Right cardiac atrium (tissue), 5 donors: ENCODE measurements at places on chromosomes 11 and 22.

GRCh38 chr11:65417702-65418430 is 4.7 kb upstream of the NEAT1 start:
- DNase-seq = peak; percentile 66

DNA sequence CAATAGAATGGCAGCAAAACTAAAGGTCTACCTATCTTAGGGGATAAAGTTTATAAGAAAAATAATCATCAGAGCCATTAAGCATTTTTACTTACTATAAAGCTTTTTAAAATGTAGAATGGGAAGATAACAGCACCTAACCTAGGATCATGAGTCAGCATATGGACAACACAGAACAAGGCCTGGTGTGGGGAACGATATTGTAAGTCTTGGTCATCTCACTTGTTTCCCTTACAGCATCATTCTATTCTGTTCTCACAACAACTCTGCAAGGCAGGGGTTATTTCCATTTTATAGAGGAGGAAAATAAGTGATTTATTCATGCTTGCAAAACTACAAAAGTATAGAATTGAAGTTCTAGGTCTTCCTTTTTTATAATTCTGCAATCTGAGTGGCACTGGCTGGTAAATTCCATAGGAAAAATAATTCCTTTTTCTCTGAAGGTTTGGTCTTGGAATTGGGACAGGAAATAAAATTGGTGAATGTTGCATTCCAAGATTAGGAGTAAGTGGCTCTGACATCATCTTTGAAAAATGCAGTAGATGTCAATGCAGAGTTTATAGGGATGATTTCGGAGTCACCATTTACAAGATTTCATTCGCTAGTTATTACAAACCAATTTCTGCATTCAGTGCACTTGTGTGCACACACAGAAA is 423.0 kb downstream of the DYNC2H1 start:
- no peak for DNase-seq

DNA sequence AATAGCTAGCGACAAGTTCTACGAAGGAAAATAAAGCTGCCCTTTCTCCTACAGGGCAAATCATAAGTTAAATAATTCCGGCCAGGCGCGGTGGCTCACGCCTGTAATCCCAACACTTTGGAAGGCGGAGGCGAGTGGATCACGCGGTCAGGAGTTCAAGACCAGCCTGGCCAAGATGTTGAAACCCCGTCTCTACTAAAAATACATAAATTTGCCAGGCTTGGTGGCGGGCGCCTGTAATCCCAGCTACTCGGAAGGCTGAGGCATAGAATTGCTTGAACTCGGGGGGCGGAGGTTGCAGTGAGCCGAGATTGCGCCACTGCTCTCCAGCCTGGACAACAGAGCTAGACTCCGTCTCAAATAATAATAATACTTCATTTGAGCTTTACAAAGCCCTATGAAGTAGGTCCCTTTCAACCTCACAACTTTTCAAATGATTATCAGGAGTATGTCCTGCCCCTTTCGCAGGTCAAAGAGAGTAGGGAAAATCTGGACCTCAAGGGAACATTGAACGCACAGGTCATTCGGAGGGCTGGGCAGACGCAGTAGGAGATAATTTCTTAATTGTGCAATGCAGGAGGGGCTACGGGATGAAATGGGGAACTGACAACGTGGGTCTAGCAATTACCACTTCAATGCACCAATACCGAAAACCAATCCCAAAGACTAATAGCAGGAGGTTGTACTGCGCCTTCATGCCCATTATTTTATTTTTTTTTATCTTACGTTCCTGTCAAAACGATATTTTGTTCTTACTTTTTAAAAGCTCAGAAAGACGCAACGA is 590 bp downstream of the COMMD9 start:
- DNase-seq = no peak

GRCh38 chr11:28521075-28521474 is 412.9 kb downstream of the METTL15 start:
- no peak for DNase-seq

DNA sequence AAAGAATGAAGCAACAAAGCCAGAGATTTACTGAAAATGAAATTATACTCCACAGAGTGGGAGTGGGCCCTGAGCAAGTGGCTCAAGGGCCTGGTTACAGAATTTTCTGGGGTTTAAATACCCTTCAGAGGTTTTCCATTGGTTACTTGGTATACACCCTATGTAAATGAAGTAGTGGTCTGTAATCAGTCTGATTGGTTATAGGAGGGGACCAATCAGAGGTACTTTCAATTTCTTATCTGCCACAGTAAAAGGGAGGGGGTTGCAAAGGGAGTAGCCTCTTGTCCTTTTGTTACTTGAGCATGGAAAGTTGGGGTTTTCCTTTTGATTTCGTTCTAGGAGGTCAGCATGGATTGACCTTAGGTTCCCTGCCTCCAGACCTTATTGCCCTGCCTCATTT is 63.5 kb downstream of the ATM start:
- DNase-seq = no peak

DNA sequence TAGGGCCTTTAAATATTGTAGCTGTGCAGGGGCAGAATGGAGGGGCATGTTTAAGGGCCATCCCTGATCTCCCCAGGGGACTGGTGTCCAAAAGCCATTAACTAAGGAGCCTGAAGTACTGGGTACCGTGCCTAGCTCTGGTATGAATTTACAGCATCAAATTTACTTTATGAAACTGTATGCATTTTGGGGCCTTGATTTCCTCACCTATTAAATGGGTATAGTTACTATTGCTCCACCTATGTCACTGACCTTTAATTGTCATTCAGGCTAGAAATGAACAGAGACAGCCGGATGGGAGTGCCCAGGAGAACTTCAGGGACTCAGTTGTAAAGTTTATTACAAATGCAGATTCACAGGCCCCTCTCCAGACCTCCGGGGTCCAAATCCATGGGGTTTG is 11.8 kb upstream of the TP53I11 start:
- no peak for DNase-seq

GRCh38 chr11:72228229-72228843 is 3.8 kb downstream of the INPPL1 start:
- peak; percentile 18 for DNase-seq

GRCh38 chr11:18332891-18333290 is 10.5 kb downstream of the GTF2H1 start:
- DNase-seq = no peak

GRCh38 chr22:33051960-33052839 is 6.0 kb downstream of the SYN3 start:
- DNase-seq = no peak

- DNase-seq = no peak
Measured at GRCh38 chr11:129410395-129410960, 34.8 kb downstream of the BARX2 start.

DNA sequence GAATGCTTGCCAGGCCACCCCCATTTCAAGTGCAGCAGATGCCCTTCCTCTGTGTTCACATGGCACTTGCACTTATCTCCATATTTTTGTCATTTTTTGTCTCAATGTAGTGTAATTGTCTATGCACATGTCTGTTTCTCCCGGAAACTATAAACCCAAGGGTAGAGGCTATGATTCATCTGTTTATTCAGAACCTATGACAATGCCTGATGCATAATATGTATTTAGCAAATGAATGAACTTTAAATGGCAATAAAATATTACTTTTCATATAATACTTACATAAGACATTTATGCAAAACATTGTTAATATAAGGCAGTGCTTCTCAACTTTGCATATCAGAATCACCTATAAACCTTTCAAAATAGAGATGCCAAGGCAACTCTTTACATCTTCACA is 6.7 kb downstream of the PAK1 start:
- no peak for DNase-seq

DNA sequence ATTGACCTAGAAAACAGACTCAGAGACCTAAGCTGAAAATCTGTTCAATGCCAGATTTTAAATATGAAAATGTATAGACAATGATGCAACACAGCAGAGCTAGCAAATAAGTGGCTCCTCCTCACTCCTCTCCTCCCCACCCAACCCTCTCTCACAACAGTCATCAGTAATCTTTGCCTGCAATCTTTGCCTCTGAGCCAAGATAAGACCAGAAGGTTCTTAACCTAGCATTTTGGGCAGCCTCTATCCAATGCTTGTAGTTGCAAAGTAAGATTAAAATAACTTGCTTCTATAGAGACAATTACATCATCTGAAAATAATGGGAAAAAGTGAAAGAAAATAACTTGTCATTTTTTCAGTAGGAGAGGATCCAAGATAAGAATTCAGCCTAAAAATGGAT is 117.3 kb downstream of the PARVA start:
- no peak for DNase-seq

DNA sequence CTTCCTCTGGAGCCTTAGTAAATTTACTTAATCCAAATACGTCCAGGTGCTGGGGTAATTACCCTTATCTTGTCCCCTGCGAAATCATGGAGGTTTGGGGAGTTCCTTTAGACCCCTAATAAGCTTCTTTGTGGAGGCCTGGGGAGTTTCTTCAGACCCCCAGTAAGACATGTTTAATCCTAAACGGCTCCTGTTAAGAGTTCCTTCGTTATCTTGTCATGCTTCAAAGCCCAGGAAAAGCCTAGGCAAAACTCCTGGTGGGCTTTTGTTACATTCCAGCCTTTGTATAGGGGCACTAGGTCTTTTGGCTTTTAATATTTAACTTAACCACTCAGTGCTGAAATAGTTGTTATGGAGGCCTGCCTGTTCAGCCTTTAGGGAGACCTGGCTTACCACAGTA is 18.1 kb upstream of the PAMR1 start:
- no peak for DNase-seq

GRCh38 chr11:26960281-26960680 is 33.6 kb upstream of the FIBIN start:
- no peak for DNase-seq

GRCh38 chr11:111633248-111633647 is 31.0 kb downstream of the SIK2 start:
- no peak for DNase-seq

DNA sequence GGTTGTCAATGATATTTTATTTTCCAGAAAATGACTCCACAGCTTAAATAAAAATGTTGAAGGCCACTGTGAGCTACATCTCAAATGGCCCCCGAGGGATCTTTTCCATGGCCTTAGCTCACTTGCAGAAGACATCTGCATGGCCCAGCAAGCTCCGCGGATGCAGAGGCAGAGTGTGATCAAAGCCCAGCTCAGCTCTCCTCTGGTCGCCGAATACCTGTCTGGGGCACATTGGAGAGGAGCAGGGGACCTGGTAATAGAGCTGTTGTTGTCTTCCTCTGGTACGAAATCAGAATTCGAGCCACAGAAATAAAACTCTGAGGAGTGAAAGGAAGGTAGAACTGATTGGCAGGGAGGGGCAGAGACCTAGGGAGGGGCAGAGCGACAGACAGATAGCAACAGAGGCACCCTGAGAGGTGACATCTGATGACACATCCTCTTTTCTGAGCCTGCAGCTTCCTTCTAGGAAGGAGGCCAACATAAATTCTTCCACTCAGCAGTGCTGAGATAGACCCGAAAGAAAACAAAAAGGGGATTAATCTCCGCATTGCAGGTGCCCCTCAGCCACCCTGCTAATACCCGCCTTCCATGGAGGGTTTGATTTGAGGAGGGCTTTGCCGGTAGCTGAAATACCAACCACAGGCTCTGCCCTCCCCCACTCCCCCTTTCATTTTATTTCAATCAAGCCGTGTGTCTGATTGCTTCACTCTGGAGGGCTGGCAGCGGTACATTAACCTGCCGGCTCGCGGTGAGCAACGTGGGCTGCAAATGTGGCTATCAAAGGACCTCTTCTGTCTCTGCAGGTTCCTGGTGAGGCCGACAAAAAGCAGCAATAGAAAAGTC is 759.4 kb downstream of the OPCML start:
- no peak for DNase-seq

GRCh38 chr11:44988981-44989635 is 38.4 kb upstream of the TP53I11 start:
- no peak for DNase-seq
